Effector memory CD8-positive, alpha-beta T cell (primary cell): ENCODE measurements at places on chromosomes 13 and 19.
A peak's percentile ranks its signal among the peaks of the same experiment; 100 is the strongest.

DNA sequence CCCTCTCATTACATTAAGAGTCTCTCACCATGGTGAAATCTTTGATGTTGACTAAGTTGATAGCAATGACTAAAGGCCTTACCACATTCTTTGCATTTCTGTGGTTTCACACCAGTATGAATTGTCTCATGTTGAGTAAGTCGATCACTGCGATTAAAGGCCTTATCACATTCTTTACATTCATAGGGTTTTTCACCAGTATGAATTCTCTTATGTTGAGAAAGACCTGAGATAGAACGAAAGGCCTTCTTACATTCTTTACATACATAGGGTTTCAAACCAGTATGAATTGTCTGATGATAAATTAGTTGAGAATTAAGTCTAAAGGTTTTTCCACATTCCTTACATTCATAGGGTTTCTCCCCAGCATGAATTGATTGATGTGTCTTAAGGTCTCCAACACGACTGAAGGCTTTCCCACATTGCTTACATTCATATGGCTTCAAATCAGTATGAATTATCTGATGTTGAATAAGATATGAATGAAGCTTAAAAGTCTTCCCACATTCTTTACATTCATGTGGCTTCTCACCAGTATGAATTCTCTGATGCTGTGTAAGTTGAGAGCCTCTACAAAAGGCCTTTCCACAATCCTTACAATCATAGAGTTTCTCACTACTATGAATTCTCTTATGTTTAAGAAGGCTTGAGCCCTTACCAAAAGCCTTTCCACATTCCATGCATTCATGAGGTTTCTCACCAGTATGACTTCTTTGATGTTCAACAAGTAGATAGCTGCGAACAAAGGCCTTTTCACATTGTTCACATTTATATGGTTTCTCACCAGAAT is 45.6 kb downstream of the ZNF283 start:
- no peak for DNase-seq

DNA sequence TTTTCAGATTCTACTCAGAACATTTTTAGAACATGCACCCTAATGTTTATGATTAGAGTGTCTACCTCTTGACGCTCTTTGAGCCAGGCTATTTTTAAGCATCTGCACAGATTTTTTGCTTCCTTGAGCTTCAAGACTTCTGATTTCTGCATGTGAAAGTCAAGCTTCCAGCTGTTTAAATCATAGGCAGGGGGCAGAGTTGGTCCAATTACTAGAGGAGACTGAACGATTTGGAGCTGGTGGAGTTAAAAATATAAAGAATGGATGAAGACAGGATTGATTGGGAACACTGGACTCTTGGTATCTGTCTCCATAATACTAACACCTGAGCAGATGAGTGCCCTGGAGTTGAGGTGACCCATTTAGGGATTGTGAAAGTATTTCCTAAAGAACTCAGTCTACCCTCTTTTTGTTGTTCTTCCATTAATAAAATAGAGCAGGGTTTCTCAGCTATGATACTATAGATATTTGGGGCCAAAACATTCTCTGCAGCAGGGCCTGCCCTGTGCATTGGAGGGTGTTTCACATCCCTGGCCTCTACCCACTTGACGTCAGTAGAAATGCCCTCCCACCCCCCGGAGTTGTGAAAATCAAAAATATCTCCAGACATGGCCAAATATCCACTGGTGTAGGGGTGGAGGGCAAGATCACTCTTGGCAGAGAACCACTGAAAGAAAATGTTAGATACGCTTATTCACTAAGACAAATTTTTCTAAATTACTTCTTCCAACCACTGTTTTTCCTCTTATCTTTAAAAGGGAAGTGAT is 160.1 kb downstream of the COG6 start:
- DNase-seq: no peak

DNA sequence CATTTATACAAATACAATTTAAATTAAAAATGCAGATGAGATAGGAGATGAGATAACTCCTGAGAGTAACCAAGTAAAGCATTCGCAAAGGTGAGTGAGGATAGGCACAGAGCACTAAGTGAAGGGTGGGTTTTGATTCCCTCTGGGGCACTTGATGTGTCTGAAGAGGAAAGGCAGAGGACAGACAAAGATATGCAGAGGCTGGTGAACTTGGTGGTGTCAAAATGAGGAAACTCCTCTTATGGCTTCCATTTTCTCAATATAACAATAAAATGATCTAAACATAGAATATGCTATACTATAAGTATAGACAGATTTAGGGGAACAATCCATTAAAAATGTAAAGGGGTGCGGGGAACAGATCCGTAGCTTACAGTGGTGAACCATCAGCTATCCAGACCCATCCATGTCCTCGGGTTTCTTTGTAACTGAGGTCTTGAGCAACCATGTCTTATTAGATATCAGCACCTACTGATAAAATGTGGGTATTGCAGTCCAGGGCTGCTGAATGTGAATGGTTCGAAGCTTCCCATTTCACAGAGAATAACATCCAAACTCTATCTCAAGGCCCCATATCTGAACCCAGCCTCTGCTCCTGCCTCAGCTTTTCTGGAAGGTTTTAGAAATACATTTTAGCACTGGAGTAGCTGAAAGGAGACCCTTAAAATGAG is 73.9 kb upstream of the SLC10A2 start:
- no peak for DNase-seq

GRCh38 chr19:37506387-37507166 is at the start of gene ZNF793:
TSS of gene ZNF793 (plus strand) at chr19:37506939. CDS start at chr19:37523440, 16,501 bp downstream.
- DNase-seq: peak; percentile 67

DNA sequence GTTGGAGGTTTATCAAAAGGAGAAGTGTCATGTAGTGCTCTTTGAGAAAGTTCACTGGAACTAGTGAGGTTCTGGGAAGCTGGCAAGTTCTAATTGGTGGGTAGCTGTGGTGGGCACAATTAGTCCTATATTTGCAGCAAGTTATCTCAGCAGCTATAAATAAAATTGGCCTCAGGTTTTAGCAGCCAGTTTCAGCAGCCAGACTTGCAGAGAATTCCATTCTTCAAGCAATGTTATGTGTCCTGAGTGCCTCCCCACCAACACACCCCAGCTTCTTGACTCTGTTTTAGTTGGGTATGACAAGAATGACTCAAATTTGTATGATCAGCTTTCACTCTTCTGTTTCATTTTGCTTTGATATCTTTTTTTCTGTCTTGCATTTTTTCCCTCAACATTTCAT is 4.7 kb downstream of the IFT88 start:
- DNase-seq: no peak

DNA sequence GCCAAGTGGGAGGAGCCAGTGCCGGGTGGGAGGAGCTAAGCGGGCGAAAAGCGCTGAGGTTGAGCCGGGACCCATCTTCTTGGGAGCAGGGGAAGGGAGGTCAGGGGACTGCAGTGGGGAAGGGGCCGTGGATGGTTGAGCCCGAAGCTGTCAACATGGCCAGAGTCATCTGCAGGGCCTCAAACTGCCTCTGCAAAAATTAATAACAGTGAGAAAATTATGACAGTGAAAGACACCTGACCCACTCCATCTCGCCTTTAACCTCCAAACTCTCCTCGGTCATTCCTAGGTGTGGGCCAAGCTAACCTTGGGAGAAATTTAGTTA is 30.1 kb downstream of the ZNF557 start:
- DNase-seq: no peak

GRCh38 chr13:51105046-51105445 is 6.0 kb downstream of the C13orf42 start:
- no peak for DNase-seq

GRCh38 chr13:75740031-75740430 is 103.9 kb downstream of the LMO7 start:
- DNase-seq: no peak

DNA sequence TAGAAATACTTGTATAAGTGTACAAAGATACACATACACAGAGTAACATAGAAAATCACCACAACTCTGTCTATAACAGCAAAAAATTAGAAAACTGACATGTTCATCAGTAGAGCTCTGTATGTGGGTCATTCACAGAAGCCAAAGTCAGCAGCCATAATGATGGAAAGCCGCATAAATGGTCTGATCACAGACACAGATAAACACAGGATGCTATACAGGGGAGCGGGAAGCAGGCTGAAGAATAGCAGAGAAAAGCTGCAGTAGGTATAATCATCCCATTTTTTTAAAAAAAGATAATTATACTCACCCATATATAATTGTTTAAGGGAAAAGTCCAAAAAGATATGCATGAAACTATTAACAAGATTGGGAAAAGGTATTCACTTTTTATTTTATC is 31.5 kb downstream of the RCBTB1 start:
- DNase-seq: no peak

DNA sequence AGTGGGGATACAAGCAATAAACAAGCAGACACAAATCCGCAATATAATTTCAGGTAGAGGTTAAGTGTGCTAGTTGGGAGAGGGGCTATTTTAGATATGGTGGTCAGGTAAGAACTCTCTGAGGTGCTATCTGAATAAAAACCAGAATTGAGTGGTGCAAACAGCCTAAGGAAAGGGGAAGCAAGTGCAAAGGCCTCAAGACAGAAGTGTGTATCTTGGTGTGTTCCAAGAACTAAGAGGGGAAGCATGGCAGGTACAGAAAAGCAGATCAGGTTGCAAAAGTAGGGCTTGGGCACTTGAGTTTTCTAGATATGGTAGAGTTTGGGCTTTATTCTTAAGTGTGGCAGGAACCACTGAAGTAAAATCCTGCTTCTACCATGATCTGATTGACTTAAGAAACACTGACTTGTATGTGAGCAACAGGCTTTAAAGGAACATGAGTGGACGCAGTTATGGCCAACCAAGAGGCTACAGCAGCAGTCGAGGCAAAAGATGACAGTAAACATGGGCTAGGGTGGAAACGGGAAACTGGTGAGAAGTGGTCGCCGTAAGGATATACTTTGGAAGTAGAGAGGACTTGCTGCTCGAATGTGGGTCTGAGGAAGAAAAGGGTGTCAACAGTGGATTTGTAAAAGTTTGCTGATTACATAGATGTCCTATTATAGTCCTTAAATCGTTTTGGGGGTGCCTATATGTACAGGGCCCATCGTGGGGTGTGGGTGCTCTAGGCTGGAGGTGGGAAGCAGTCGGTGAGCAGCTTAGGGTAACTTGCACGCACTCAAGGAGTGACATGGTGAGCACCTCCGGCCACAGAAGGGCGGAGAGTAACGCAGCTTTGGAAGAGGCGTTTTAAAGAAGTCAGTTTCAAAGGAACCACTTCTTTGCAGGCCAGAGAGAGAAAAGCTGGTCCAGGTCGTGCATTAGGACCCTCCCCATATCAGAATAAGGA is 677 bp downstream of the TGDS start:
- peak; percentile 16 for DNase-seq

GRCh38 chr13:48575031-48575430 is 42.2 kb upstream of the RCBTB2 start:
- no peak for DNase-seq

DNA sequence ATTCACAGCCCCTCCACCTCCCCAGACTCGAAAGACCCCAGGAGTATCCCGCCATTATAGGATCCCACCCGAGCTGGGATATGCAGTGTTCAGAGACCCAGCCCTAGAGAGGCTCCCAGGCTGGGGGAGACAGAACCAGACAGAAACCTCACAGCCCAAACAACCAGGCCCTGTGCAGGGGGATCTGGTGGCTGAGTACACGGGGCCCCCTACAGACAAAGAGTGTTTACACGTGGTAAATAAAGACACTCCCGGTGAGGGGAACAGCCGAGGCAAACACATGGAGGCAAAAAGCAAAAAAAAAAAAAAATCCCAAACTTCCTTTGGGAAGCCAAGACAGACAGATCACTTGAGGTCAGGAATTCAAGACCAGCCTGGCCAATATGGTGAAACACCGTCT is 25.1 kb downstream of the TINCR start:
- DNase-seq: no peak

DNA sequence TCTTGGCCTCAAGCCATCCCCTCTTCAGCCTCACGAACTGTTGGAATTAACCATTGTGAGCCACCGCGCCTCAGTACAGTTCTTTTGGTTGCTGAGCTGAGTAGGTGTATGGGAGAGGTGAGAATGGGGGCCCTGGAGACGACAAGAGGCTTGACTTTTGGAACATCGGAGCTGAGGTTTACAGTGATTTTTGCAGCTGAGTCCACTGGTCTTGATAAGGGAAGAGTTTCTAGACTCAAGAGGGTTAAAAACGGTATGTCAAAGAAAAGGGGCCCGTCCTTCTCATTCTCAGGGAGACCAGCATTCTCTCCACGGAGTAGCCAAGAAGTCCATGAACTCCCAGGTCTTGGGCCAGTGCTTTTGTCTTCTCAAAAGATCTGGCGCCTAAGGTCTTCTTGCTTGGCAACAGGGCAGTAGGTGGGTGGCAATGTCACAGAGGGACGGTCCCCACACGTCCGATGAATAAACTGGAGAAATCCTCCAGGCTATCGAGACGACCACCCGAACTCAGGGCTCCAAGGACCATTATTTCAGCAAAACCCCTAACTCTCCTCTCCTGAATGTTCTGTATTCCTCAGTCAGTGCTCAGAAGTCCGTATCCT is 6.4 kb upstream of the QTRT1 start:
- DNase-seq: no peak

- DNase-seq: no peak
These were observed 531.8 kb downstream of the EFNB2 start for GRCh38 chr13:106003651-106004050.

DNA sequence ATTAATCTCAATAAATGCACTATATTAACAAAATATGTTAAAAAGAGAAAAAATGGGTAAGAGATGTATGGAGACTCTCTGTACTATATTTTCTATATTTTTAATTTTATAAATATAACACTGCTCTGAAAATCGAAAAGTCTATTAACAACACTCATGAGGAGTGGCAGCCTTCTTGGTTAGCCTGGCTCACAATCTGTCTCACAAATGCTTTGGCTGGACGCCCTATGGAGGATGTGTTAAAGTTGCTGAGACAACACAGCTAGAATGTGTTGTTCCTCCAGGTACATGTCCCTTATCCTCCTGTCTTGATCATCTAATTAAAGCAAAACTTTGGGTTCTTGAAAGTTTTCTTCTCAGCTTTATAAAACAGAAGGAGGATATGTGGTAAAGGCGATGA is 396.6 kb upstream of the PCDH20 start:
- no peak for DNase-seq

GRCh38 chr19:35629332-35629633 is 447 bp downstream of the RBM42 start:
- no peak for DNase-seq

- no peak for DNase-seq
These were observed at the start of gene GPR183 for GRCh38 chr13:99307247-99307646. TSS of gene GPR183 (minus strand) at chr13:99307399. CDS start at chr13:99296145, 11,254 bp downstream.

- DNase-seq: no peak
These were observed 327.2 kb downstream of the LMO7 start for GRCh38 chr13:75963302-75963701.
